ENCODE measurements at places on chromosomes 16 and 17. TPM values are rescaled to one million over a fixed set of nuclear protein-coding genes. Genes with fewer than 3 reads are reported as not detected.

DNA sequence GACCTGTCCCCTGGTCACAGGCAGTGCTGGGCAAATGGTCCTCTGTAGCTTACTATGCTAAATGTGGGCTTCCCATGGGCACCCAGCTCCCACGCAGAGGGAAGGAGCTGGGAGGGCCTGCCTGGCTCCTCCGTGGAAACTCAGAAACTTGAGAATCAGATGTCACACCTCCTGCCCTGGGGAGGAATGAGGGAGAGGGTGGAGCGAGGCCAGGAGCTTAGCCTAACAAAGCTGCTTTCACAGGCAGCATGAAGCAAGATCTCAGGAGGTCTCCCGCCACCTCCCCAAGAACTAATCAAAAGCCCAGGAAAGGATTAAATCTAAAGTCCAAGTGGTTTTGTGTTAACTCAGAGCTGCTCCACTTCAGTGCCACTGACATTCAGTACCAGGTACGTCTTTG is 33.6 kb upstream of the XYLT2 start:
- DNase-seq: no peak

- DNase-seq: peak; percentile 62
Observed at GRCh38 chr17:75031972-75032719, 14.6 kb downstream of the ATP5PD start.

- DNase-seq: peak; percentile 83
Observed at GRCh38 chr16:13021996-13022395, 120.6 kb downstream of the SHISA9 start.

DNA sequence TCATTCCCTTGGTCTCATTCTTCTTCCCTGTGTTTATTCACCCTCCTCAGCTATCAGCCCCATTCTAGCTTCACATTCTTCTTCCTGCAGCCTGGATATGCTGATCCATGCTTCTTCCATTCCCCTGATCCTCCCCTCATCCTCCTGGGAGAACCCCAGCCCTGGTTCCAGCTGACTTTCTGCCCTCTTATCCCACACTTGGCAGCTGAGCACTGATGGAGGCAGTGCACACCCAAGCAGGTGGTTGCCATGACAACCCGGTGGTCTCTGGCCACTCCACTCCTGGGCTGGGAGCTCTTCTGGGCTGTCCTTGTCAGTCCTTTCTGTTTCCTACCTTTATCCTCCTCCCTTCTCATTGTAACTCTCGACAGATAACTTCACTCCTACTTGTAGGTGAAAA is 16.7 kb upstream of the TUBG2 start:
- DNase-seq: no peak

DNA sequence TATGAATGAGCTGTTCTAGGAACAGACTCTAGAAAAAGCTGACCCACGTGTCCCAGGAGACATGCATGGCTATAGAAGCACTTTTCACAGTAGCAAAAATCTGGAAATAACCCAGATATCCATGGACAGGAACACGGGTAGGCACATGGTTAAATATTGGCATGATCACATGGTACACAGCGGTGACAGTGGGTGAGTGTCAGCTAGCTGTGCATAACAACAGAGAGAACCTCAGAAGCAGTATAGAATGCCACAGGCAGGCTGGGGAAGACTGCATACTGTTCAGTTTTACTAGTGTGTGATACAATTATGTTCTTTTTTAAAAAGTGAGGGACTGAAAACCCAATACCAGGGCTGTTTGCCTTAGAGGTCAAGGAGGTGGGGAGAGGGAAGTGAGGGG is 31.4 kb downstream of the EPN2 start:
- DNase-seq: no peak

GRCh38 chr16:27561216-27561615 is 11.3 kb downstream of the KATNIP start:
- DNase-seq: no peak

DNA sequence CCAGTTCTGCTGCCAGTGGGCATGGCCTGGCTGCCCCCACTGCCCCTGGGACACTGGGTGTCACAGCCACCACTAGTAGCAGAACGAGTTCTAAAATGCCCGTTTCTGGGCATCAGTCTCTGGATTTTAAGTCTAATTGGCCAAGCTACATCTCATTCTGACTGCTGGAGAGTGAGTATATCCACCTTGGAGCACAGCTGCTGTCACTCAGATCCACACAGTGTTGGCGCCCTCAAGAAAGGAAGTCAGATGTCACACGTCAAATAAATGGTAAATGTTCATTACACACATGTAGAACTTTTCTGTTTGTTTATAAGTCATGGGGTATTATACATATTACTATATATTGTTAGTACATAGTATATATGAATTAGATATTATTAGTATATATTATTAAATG is 19.4 kb downstream of the GNGT2 start:
- DNase-seq: no peak

- DNase-seq: no peak
Observed at GRCh38 chr17:2837147-2837561, 40.9 kb downstream of the RAP1GAP2 start.

- no peak for DNase-seq
Observed at GRCh38 chr17:1123393-1123831, 56.4 kb downstream of the ABR start.

GRCh38 chr16:65500919-65501318 is 379.1 kb upstream of the CDH11 start:
- no peak for DNase-seq

GRCh38 chr17:7912927-7913524 is 3.1 kb downstream of the RNF227 start:
- DNase-seq: peak; percentile 67

SNAI3 gene
- total RNA-seq: 0.88 TPM

IRX3 gene
- 27.7 TPM for total RNA-seq

SECTM1 gene
- not detected for total RNA-seq

KRTAP9-4 gene
- not detected for total RNA-seq

HAS3 gene
- 35.9 TPM for total RNA-seq

TERB1 gene
- not detected for total RNA-seq

ALOX15B gene
- not detected for total RNA-seq
